ENCODE measurements at places on chromosomes 16 and 17.

DNA sequence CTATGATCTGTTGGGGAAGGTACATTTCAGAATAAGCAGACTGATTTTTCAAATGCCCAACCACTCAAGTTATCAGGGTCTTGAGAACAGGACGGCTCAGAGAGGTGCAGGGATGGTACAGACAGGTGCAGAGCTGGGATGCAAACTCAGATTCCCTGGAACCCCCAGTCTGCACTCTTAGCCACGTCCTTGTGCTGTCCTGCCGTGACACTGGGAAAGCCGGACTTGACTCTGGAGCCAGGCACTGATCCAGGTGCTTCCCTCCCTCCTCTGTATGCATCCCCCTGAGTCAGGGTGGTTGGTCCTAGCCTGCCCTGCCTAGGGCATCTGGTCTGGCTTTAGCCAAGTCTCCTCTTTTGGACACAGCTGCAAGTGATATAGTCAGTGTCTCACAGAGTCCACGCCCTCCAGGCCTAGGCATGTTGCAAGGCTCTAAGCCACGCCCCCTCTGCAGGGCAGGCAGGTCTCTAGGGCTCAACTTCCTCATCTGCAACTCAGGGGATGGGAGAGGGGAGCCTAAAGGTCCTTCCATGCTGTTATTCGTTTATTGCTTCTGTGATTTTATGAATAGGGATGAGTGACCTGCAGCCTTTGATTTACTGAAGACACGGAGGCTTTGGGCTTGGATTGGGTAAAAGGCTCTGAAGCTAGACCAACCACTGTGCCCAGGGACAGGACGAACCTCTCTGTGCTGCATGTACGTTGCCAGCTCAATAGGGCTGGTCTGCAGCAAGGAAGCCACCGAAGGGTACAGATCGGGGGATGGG, 97.3 kb downstream of the SDK2 start:
- DNase-seq = peak; percentile 43

DNA sequence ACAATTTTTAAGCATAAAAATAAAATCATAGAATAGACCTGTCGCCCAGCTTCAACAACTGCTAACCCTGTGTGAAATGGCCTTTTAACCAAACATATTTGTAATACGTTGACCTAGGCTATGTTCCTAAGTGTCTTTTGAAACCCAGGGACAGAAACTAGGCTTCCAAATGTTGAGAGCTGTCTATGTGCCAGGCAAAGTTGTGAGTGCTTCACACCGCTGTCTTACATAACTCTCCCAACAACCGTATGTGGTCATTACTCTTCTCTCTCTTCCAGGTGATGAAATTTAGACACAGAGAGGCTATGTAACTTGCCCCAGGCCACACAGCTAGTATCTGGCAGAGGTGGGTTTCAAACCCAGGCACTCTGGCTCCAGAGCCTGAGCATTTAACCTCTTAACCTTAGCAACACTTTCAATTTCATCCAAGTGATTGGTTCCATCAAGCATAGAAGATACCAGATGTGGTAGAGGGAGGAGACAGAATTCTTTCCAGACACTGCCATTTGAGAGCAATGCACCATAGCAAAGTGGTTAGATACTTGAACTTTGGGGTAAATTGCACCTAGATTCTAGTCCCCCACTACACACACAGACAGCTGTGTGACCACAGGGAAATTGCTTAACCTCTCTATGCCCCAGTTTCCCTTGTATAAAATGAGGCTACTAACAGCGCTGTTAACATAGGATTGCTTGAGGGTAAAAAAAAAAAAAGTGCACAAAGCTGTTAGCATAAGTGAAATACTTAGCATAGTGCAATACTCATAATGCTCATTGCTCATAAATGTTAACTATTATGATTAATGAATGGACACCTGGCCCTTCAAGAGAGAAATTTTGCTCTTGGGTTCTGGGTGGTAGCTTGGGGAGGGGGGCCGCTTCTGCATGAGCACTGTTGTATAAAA, 160.6 kb downstream of the IRX3 start:
- no peak for DNase-seq

DNA sequence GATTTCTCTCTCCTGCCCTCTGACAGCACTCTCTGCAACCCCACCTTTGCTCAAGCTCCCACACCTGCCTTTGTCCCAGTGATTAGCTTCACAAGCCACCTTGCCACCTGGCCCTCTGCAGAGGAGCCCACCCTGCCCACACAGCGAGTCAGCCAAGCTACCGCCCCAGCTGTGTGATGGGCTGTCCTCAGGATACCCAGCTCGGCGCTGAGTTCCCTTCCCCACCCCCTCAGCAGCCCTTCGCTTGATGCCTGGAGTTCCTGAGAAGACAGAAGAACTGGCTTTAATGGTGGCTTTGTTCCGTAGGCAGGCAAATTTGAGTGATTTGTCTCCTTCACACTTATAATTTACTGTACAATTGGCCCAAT, 266.4 kb downstream of the CBLN1 start:
- DNase-seq = no peak

DNA sequence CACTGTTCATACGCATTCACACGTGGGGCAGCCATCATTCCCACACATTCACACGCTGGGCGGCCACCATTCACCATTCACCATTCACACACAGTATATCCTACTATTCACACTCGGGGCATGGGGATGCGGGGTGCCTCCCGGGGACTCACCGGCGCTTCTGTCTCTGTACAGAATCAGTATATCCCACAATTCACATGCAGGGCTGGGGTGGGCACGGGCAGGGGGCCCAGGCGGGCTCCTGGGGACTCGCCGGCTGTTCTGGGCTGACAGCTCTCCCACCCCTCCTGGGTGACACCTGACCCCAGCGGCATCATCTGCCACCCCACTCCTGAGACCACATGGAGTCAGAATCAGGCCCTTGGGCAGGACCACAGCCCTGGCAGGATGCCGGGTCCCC, 9.6 kb downstream of the NME3 start:
- DNase-seq = no peak

- no peak for DNase-seq
Observed at GRCh38 chr17:76271669-76272540, 6.8 kb downstream of the UBALD2 start.

DNA sequence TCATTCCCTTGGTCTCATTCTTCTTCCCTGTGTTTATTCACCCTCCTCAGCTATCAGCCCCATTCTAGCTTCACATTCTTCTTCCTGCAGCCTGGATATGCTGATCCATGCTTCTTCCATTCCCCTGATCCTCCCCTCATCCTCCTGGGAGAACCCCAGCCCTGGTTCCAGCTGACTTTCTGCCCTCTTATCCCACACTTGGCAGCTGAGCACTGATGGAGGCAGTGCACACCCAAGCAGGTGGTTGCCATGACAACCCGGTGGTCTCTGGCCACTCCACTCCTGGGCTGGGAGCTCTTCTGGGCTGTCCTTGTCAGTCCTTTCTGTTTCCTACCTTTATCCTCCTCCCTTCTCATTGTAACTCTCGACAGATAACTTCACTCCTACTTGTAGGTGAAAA, 16.7 kb upstream of the TUBG2 start:
- DNase-seq = no peak

DNA sequence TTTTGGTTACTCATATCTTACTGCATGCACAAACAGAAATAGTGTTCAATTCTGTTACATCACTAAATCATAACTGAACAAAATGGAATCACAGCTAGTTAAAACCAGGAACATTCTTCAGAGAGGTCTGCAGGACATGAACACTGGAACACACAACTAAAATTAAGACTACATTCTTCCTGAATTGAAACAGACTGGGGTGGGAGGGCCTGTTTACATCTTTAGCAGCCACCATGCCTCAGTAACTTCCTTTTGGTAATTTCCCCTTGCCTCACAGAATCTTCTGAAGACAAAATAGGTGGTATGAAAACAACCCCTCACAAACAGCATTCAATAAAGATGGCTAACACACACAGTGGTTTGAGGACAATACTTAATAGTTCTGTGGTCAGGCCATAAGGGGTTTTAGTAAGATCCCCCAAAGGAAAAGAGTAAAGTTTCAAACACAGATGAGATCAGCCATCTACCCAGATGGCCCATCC, 6.5 kb downstream of the MARF1 start:
- no peak for DNase-seq

DNA sequence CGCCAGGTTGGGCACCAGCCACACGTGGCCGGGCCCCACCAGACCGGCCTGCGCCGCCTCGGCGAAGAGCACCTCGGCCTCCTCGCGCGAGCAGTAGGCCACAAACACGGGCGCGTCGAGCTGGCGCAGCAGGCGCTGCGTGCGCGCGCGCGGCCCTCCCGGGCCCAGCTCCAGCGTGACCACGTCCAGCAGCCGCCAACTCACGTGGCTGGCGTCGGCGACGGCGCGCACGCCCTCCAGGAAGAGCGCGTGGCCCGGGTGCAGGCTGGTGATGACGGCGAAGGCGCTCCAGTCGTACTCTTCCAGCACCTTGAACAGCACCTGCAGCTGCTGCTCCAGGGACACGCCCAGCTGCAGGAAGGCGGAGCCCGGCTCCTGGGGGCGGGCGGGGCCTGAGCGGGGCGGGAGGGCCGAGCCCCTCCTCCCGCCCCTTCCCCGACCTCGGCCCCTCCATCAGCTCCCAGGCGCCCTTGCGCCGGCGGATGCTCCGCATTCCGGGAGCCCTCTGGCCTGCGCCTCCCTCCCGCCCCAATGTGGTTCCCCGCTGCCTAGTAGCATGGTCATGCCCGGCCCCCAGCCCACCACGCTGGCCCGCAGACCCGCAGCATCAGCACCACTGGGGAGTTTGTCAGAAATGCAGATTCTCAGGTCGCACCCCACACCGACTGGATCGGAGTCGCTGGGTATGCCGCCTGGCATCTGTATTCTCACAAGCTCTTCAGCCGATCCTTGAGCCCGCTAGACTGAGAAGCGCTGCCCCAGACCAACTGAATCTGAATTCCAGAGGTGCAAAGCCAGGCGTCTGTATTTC, 7.2 kb downstream of the GRIN2C start:
- peak; percentile 46 for DNase-seq

- no peak for DNase-seq
Observed at GRCh38 chr16:23491490-23492391, 18.6 kb downstream of the GGA2 start.

DNA sequence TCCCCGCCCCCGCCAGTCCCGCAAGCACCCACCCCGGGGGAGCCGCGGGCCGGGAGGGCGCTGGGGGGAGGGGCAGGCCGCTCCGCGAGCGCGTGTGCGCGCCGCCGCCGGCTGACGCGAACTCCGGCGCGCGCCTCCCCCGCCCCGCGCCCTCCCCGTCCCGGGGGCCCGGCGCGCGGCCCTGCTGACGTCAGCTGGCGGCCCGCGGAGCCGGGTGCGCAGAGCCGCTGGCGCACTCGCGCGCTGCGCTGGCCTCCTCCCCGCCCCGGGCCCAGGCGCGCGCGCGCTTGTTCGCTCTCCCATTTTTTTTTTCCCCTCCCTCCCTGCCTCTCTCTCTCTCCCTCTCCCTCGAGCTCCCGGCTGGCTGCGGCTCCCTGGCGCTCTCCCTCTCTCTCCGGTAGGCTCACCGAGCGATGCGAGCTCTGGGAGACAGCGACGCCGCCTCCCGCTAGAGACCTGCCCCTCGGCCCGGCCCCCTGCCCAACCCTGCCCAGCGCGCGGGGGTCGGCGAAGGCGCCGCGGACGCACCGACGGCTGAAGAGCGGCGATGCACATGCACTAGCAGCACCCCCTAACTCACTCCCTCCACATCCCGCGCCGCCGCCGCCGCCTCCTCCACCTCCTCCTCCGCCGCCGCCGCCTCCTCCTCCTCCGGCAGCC, at the start of gene GNAO1:
Gene GNAO1, plus strand, starts transcription at position 334 of the 660 bp plus-strand sequence. CDS start 747 bp downstream, outside the sequence.
- peak; percentile 65 for DNase-seq

DNA sequence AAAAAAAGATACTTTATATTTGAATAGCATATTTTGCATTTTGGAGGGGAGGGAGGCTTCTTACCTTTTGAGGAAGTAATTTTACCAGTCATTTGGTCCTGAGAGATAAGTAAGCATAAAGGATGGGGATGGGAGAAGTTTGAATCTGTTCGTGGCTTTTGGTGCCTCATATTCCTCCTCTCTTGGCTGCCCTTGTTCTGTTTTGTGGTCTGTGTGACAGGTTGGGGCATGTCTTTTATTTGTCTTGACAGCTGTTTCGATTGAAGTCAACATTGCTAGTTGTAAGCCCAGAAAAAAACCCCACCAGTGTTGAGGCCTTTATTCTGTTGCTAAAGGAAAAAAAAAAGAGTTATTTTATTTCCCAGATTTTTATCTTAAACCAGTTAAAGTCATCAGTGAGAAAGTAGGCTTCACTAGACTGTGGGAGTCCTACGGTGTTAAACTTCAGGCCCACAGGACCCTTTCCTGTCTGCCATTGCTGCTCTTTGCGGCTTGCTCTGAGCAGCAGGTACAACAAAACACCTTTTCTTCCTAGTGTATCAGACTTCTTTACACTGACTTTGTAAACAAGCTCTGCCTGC, 11.4 kb downstream of the SLC7A6 start:
- peak; percentile 32 for DNase-seq

DNA sequence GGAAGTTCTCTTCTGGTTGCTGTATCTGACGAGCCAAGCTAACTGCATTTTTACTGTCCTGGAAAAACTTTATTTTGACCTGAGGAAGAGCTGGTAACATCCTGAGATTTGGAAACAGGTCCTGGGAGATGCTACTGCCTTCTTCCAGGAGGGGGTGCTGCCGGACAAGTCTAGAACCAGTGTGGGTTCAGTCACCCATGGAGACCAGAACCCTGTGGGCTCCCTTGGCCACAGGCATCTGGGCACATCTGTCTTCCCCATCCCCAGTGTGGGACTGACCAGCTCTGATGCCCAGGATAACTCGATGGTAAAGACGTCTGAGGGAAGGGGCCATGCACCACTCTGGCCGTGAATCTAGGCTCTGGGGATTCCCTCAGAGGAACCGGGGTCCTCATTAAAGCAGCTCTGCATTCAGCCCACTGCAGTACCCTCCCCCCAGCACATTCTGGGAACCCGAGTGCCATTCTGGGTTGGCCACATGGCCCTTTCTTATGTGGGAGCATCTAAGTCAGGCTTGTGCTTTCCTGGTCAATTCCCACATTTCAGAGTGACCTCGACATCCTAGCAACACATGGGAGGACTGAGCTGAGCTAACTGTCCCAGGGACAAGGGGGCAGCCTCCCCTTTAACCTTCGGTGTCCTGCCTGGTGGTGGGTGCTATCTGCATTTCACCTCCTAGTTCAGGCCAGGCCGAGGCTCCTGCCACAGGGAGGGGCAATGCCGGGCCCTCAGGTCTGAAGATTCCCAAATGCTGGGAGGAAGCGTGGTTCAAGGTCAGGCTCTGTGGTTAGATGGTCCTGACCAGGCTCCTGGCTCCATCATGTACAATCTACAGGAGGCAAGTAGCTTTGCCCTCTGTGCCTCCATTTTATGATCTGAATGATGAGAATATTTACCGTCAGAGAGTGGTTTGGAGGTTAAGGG, 6.4 kb downstream of the C16orf86 start:
- DNase-seq = peak; percentile 39

Data from SW480 (cell line).